GM06990 (cell line): ENCODE measurements at places on chromosomes 2 and 18.

- no peak for DNase-seq
Measured at GRCh38 chr2:127117603-127118002, 10.6 kb upstream of the BIN1 start.

DNA sequence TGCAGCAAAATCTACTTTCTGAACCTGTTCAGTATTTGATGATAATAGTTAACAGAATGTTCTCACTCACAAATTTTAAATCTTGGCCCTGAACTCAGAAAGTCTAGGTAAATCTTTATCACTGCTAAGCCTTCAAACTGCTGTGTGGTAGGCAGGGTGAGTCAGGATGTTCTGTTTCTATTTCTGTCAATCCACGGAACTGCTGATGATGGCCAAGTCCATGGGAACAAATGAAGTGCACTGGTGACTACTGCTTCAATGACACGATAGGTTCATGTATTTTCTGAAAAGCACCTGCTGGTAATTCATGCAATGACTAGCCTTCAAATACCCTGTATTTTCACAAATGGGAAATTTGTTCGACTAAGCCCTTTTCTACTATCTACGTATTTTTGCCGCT lies 14.2 kb downstream of the NIFK start:
- no peak for DNase-seq

DNA sequence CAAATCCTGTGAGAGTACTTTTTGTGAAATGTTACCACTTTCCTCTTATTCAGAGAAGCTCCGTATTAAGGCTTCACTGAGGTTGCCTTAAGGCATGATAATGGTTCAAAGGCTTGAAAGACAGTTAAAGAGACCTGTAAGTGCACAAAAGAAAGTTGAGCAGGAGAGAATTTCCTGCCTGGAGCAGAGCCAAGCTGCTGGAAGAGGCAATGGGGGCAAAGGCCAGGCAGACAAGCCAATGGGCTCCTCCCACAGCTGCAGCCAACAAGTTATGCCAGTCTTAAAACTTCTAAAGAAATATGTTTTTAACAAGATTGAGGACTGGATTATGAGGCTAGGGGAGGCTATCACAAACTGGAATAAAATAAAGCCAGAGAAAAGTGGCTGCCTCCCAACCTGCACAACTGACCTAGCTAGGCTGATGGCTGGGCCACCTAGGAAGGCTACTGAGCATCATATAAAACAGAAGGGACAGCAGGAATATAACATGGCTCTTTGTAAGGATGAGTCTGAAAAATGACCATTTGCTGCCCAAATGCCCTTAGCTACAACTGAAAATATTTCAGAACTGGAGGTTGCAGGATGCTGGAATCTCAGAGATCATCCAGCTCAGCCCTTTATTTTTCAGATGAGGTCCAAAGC lies 2.1 kb downstream of the IL1B start:
- DNase-seq: no peak

DNA sequence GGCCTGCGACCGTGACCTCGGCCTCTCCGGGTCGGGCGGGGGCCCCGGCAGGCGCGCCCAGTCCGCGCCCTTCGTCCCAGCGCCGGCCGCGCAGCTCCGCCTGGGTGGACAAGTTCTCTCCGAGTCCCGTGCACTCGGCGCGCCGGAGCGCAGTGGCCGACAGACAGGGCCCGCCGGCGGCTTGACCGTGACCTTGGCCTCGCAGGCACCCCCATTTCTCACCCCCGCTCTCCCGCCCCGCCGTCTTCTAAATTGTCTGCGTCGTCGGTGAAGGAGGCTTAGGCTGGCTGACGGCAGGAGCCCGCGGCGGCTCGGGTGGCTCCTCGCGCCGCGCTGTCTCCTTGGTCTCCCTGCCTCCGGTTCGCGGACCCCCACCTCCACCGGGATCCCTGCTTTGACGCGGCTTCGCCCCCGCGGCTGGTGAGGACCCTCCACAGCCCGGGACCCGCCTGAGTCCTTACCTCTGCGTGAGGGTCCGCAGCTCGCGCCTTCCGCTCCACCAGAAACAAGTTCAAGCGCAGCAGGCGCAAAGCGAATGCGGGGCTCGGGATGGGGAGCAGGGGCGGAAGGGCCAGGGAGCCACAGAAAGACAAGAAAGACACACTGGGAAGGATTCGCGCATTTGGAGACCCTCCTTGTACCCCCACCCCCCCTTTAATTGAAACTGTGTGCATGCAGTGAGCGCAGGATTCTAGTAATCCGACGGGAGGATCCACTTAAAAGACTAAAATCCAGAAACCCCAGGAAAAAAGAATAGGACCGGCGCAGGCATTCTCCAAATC lies 4.0 kb downstream of the PTGR3 start:
- no peak for DNase-seq

DNA sequence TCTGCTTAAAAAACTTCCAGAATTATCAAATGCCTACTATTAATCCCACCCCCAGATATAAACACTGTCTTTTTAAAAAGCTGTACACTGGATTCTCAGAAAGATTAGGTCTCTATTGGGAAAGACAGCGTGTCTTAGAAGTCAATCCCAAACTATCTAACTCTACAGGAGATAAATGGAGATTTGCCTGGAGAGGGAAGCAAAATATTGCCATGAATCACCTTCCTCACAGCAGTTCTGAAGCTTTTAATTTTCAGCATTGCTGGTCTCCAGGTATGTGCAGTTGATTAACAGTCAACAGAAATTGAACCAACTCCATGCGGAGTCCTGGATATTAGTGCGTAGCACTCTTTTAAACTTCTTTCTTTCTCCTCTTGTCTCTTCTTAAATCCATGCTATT lies 122.2 kb downstream of the DSC3 start:
- no peak for DNase-seq

DNA sequence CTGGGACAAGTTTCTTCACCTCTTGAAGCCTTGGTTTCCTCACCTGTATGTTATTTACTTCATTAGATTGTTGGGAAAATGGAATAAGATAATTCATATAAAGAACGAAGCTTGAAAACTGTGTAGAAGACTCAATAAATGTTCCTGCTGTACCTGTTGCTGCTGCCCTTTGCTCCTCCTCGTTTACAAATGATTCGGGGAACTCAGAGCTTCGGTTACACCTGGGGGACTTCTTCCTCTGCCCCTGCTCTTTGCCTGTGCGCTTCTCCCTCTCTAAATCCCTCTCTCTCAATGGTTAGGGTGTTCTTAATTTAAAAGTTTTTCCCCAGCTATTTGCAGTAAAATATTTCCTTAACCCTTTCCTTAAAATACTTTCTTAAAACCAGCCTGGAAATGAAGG lies 3.3 kb upstream of the RMDN2 start:
- no peak for DNase-seq

DNA sequence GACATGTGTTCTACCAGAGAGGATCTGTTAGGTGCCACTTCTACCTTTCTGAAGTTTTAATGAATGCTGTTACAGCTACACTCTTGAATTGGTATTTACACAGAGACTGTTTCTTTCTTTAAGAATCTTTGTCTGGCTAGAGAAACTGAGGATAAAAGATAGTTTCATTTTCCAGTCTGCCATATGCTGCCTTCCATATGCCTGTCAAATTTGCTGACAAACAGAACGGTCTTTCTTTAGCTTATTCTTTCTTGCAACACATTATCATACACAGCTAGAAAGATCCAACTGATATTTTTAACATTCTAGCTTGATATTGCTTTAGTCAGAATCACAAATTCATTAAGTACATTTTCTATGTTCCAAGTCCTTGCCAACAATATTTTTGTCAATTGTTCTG lies 409.8 kb upstream of the CELF4 start:
- no peak for DNase-seq

DNA sequence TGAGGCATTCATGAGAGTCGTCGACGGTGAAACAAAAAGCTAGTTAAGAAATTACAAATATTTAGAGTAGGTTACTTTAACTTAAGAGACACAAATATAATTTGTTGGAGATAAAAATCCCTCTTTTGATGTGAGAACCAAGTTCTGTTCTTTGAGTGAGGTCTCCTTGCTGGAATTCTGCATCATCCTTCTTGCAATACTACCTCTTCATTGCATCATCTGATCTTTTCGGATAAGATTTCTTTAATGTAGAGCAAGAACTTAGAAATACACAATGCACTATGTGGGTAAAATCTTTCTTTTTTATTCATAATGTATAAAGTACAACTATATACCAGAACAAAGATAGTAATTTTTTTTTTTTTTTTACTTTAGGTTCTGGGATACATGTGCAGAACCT lies 118.4 kb downstream of the ARL4C start:
- DNase-seq: no peak

DNA sequence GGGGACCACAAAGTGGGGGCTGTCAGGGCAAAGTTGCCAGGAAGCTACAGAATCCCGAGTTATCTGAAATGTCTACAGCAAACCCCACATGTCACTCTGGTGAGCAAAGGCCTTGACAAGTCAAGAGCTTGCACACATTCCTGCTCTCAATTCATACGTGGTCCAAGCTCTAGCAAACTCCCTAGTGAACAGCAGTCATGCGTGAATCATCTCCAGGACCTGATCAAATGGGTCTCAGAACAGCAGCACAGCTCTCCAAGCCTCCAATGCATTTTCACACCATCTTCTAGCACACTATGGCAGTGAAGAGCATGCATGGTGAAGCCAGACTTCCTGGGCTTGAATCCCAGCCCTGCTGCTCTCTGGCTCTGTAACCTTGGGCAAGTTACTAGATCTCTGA lies 68.5 kb downstream of the MYO5B start:
- DNase-seq: no peak

DNA sequence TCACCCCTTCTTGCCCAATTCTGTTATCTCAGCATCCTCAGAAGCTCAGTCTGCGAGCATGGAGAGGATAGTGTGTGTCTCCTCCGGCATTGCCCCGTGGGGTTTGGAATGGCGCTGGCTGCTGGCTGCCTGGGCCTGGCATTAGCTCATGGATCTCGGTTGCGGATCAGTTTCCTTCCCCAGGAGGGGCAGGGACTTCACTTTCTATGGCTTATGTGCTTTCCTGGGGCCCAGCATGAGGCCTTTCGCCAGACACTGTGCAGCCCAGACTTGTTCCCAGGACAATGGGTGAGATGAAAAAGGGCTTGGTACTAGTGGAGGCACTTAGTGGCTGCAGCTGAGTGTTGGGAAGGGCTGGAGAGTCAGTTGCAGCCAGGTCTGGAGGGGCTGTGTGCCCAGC lies 143.3 kb downstream of the GLI2 start:
- DNase-seq: no peak

- DNase-seq: no peak
Measured at GRCh38 chr2:70964133-70964532, 14.3 kb upstream of the ANKRD53 start.

GRCh38 chr2:110991911-110992310 lies 128.8 kb upstream of the BCL2L11 start:
- DNase-seq: no peak
